ENCODE measurements at places on chromosomes 5 and 9.

DNA sequence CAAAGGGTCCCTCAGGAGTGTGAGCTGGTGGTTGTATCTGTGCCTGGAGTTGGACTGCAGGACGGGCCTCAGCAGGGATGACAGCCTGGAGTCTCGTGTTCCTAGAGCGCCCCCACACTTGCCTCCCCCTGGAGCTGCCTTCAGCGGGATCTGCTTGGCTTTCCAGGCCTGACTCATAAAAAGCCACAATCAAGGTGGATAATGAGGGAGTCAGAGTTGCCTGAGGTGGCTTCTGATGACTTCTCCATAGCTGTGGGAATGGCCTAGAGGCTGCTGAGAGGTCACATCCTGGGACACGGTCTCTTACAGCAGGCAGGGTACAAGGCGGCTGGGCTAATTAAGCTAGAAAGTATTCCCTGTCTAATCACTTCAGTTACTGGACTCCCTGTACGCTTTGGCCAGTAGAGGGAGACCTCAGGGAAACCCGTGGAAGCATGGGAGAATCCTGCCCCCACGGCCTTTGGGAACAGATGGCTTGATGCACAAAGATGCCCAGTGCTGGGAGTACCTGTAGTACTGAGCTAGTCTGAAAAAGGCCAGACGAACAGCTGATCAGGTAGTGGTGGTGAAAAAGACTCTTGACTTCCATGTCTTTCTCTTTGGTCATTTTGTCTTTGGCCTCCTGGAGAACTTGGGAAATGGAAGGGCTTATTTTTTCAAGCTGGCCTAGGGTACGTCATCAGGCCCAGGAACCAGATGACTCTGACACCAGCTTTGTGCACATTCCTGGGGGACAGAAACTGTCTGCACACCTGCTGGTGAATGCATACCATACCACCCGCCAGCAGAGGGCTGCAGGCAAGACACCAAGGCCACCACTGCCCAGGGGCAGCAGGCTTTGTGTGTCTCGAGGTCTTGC is 16.1 kb upstream of the FRRS1L start:
- DNase-seq, result no peak

DNA sequence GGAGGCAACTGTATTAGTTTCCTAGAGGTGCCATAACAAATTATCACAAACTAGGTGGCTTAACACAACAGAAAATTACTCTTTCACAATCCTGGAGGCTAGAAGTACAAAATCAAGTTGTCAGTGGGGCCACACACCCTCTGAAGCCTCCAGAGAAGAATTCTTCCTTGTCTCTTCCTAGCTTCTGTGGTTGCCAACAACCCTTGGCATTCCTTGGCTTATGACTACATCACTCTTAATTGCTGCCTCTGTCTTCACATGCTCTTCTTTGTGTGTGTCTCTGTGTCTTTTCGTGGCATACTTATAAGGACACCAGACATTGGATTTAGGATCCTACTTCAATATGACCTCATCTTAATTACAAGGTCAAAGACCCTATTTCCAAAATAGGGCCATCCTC is 327.5 kb downstream of the CHSY3 start:
- DNase-seq, result no peak

- DNase-seq, result no peak
These were observed 23.8 kb downstream of the SHC3 start for GRCh38 chr9:89154651-89155336.

- no peak for DNase-seq
These were observed 329 bp downstream of the CDC23 start for GRCh38 chr5:138212828-138213160.

DNA sequence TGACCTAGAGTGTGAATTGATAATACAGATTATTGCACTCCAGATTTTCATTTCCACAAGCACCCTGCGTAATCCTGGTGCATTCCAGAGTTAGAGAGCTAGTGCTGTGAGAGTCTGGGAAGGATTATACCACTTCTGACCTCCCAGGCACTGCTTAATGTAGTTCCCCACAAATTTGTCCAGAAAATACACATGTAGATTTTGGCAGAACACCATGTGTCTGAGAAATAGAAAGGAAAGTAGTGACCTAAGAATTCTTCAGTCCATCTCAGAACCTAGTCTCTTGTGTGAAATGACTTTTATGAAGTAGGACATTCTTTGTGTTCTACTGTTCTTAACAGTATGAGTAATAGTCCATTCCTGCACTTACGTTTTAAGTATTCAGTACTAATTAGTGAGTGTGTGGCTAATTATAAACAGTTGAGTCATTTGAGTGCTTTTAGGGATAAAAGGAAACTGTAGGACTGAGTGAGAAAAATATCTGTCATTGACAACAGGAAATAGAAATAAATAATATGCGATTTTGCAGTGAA is 27.8 kb upstream of the PTPDC1 start:
- no peak for DNase-seq

- no peak for DNase-seq
These were observed 753.2 kb upstream of the DMAC1 start for GRCh38 chr9:8552732-8553131.

- no peak for DNase-seq
These were observed 93.6 kb upstream of the PITX1 start for GRCh38 chr5:135127439-135128240.

- DNase-seq, result no peak
These were observed 100.9 kb downstream of the FBXO38 start for GRCh38 chr5:148484651-148485050.

- peak; percentile 70 for DNase-seq
These were observed 1050.2 kb downstream of the CDH12 start for GRCh38 chr5:21802869-21803490.

- no peak for DNase-seq
These were observed 96.9 kb downstream of the NNT start for GRCh38 chr5:43699910-43700309.

DNA sequence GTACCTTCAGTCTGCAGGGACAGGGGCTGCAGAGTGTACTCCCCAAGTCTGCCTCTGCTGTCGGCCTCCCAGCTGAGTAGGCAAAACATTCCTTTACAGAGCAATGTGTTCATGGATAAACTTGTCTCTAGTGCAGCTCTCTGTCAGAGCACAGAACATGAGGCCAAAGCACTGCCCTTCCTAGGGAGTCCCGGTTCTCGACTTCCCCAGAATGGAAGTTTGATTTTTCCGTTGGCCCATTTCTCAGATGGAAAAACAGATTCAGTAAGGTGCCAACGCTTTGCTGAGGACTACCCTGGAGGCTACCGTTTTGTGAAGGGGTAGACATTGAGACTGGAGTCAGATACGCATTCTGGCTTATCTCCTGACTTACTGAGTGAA is 422 bp upstream of the TRIM32 start:
- DNase-seq, result no peak

DNA sequence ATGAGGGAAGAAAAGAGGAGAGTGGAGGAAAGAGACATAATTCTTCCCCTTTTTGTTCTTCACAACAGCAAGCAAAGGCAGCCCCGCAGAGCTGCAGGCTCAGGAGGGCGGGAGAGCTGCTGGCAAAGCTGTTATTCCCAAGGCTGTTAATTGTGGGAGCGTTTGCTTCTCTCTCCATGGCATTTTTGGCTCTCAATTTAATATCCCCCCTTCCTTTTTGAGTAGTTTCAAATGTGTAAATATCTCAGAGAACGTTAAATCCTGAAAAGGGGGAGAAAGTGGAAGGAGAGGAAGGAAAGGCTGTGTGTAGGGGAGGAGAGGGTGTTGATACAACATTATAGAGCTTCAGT is 165.7 kb downstream of the NSG2 start:
- no peak for DNase-seq

DNA sequence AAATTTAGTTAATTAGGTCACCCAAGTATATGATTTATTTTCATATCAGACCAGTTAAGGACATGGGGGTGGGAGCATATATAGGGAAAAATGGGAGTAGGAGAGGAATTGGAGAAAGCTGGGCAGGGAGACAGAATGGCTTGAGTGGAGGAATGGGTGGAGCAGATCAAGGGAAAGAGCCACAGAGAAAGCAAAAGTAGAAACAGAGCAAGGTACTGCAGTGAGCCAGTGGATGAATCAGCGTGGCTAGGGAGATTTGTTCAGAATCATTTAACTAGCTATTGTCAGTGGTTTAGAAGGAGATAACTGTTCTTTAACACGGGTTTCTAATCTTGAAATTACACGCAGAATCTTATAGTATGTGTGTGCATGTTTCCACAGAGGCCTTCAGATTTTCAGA is 37.4 kb downstream of the SNX24 start:
- no peak for DNase-seq

DNA sequence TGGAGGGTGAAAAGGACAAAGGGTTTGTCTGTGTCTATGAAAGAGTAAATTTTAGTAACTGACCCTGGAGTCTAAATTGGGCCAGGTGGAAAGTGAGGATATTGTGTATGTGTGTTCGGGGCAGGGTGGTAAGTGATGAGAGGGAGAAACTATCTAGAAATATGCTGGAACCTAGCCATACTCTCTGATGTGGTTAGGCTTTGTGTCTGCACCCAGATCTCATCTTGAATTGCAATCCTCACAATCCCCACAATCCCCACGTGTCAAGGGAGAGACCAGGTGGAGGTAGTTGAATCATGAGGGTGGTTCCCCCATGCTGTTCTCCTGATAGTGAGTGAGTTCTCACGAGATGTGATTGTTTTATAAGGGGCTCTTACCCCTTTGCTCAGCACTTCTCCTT is 60.6 kb downstream of the COMMD10 start:
- DNase-seq, result no peak

GRCh38 chr5:176996780-176997179 is 9.8 kb downstream of the UIMC1 start:
- DNase-seq, result no peak

DNA sequence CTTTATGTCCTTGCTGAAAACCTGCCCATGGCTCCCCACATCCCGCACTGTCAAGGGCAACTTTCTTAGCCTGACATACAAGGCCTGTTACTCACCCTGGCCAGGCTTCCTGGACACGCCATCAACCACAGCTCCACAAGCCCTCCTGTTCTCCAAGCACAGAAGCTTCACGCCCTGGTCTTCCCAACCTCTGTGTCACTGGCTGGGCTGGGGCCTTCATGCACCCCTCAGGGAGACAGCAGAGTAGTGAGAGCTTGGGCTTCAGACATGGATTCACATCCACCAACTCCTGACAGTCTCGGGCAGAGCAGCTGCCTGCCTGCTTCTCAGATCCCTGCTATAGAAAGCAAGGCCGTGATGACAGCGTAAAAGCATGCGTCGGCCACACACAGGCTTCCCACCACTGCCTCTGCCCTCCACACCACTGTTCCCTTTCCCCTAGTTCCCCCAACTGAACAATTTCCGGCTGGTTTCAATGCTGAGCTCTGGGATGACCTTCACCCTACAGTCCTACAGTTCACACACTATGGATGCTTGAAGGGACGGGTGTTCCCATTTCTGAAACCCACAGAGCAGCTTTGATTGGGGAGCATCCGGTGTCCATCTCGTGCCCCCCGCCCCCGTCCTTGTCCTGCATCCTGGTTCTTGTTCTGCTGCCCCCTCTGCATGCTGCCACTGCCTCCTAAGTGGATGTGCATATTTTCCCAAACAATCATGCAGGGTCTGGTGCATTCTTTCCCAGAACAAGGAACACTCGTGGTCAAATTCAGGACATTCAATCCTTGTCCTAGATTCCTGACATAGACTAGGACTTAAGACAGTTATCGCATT is 33.4 kb upstream of the ADAMTS2 start:
- peak; percentile 52 for DNase-seq

DNA sequence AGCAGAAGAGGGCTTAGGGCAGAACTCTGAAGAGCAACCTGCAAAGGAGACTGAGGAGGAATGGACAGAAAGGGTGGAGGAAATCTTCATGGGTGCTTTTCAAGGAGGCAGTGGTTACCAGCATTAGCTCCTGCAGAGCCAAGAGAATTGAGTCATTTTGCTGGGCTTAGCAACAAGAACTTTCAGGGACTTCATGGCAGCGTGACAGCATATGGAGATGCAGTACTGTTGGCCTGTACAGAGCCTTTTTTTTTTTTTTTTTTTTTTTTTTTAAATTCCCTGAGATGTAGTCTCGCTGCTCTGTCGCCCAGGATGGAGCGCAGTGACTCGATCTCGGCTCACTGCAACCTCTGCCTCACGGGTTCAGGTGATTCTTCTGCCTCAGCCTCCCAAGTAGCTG is 296.0 kb upstream of the DMRT1 start:
- DNase-seq, result peak; percentile 46

DNA sequence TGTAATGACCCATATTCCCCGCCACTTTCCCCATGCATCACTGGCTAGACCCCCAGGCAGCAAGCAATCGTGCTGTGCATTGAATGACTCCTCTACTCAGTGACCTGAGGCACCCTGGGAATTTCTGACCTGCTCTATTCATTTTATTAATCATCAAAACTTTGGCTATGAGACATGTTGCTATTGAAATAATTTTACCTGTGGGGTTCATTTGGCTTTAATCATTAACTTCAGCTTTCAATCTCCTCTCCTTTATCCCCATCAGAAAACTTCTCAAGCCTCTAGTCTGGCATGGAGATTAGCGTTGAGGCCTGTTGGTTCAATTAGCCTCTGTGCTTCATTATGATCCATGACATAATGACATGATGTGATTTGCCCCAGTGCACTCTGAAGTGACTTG is 429.0 kb downstream of the ZNF608 start:
- DNase-seq, result no peak

GRCh38 chr5:116475338-116475737 is 99.3 kb downstream of the SEMA6A start:
- no peak for DNase-seq

- DNase-seq, result no peak
These were observed 311.0 kb downstream of the AGTPBP1 start for GRCh38 chr9:85430659-85431338.

DNA sequence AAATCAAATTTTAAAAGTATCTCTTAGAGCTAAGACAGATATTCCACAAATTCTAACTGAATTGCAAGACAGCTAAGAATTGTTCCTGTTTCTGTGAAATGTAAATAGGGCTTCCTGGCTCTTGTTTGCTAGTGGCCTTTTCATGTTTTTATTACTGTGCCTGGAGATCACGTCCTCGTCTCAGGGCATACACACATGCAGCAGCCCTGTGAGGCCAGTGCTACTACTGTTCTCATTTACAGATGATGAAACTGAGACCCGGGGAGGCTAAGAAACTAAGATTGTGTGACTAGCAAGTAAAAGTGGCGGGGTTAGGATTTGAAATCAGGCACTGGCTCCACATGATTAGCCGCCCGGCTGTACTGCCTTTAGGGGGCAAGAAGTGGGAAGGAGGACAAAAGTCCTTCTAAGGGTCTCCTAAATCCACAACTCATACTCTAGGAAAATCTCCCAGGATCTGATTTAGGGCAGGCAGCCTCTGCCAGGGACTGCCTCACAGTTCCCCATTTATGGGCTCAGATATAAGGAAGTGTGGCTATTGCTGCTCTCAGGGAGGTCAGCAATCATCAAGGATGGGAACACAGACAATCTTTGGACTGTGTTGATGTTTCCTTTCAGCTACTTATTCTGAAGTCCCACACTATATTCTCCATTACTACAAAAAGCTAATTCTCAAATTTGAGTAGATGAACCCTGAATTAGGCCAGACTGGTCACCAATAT is 7.9 kb downstream of the PRUNE2 start:
- no peak for DNase-seq

DNA sequence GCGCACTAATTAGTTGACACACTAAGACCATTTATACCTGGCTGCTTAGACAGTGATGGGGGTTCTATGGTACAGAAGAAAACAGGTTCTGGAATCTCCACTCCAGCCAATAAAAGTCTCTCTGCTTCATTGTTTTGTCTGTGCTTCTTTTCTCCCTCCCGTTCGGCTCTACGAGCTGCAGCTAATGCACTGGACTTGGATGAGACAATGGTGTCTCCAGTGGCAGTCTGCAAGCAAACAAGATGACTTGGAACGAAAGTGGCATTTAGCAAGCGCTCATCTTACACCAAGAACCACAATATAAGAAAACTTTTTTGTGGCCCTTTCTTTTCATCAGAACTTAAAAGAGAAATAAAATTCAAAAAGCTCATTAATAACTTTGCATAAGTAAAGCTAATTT is 30.2 kb downstream of the GFM2 start:
- DNase-seq, result no peak

All from lung (tissue), 17 donors.